ENCODE measurements at places on chromosomes 5 and 9. TPM values are rescaled to one million over a fixed set of nuclear protein-coding genes. Genes with fewer than 3 reads are reported as not detected.

- DNase-seq, result peak; percentile 12
- no peaks in the 10 kb centered on the region for H3K36me3 ChIP-seq
- H3K4me3 ChIP-seq, result no peak overlapping the region
- no peaks in the 10 kb centered on the region for H3K4me1 ChIP-seq
Measured at GRCh38 chr5:53170746-53171349, 61.3 kb upstream of the MOCS2 start.

DBH gene
- total RNA-seq, result not detected

GRCh38 chr9:3868466-3868865 lies 342.7 kb upstream of the RFX3 start:
- no peak overlapping the region for H3K4me3 ChIP-seq
- no peak overlapping the region for H3K27ac ChIP-seq
- no peak for DNase-seq
- no peaks in the 10 kb centered on the region for H3K4me1 ChIP-seq

SMIM33 gene
- 1.1 TPM for total RNA-seq

DNA sequence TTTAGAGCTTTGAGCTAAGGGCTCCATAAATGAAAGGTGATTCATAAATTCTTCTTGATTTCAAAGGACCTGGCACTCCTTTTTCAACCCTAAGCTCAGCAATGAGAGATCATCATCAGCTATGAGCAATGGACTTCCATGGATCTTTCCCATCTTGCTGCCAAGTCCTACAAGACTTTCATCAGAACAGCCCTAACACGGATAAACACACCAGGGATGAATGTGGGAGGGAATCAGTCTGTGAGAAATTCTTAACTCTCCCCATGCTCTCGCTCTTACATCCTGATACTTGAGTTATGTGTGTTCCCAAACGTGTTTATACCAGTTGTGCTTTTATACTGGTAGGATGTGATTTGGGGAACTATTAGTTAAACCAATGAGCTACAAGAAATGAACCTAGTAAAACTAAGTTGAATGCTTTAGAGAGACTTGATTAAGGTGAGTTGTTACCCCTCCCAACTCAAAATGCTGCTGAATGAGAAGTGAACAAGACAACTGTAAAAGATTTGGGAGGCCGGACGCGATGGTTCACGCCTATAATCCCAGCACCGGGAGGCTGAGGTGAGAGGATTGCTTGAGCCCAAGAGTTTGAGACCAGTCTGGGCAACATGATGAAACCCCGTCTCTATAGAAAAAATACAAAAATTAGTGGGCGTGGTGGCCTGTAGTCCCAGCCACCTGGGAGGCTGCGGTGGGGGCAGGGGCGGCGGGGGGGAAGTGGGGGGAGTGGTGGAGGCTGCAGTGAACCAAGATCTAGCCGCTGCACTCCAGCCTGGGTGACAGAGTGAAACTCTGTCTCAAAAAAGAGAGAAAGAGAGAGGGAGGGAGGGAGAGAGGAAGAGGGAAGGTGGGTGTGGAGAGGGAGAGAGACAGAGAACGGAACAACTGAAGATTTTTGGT lies 5.2 kb upstream of the RPL26L1 start:
- peaks cover 17% of the 10 kb centered on the region for H3K4me1 ChIP-seq
- no peak for DNase-seq
- H3K36me3 ChIP-seq, result no peaks in the 10 kb centered on the region

DNA sequence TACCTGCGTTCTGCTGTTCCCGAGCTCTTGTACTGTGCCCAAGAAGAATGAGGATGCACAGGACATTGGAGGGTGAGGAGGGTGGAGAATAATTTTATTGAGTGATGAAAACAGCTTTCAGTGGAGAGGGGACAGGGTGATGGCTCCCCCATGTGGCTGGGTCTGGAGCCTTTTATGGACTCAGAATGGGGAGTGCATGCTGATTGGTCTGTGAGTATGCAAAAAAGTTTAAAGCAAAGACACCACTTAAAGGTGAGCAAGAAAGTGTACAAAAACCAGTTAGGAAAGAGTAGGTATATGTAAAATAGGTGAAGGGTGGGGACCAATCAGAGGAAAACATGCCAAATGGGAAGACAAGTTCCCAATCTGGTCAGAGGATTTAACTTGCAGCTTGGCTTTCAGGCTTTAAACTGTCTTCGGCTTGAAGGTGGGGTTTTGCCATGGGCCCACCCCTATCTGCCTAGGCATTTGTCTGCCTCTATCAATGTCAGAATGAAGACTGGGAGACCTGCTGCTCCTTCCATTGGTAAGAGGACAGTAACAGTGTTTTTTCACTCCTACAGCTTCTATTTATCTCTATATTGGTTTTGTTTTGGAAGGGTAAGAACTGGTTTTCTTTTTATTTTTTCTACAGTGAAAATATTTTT lies 118.0 kb upstream of the RAI14 start:
- peaks cover 22% of the 10 kb centered on the region for H3K27me3 ChIP-seq
- H3K36me3 ChIP-seq, result no peaks in the 10 kb centered on the region

DNA sequence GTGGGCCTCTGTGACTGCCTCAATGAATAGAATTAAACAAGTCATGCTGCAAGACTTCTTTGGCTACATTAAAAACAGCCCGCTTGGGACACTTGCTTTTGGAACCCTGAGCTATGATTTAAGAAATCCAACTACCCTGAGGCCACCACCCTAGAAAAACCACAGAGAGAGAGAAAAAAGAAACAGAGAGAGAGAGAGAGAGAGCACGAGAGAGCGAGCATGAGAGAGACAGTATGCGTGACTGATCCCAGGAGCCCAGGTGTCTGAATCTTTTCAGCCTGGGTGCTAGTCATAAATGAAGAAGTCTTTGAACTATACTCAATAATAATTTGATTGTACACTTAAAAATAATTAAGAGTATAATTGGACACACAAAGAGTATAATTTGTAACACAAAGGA lies 123.1 kb upstream of the FREM1 start:
- no peaks in the 10 kb centered on the region for H3K36me3 ChIP-seq
- no peak overlapping the region for H3K4me3 ChIP-seq
- no peak overlapping the region for H3K27ac ChIP-seq
- H3K27me3 ChIP-seq, result no peaks in the 10 kb centered on the region
- H3K4me1 ChIP-seq, result no peaks in the 10 kb centered on the region
- DNase-seq, result no peak

- no peak overlapping the region for H3K4me3 ChIP-seq
- no peaks in the 10 kb centered on the region for H3K4me1 ChIP-seq
- H3K27ac ChIP-seq, result no peak overlapping the region
- H3K36me3 ChIP-seq, result no peaks in the 10 kb centered on the region
- no peaks in the 10 kb centered on the region for H3K27me3 ChIP-seq
Measured at GRCh38 chr9:137916540-137916939, 39.0 kb downstream of the CACNA1B start.

PCDH12 gene
- 0.73 TPM for total RNA-seq

FST gene
- not detected for total RNA-seq

PCDHGB3 gene
- not detected for total RNA-seq

DNA sequence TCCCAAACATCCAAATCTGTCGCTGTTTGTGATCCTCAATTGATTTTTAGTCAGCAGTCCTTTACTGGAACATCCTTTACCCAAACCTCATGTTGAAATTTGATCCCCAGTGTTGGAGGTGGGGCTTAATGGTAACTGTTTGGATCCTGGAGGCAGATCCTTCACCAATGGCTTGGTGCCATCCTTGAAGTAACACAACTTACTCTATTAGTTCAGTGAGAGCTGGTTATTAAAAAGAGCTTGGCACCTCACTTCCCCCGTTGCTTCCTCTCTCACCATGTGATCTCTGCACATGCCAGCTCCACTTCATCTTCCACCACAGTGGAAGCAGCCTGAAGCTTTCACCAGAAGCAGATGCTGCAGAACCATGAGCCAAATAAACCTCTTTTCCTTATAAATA lies 40.3 kb downstream of the DNAJB5 start:
- H3K36me3 ChIP-seq, result no peaks in the 10 kb centered on the region
- no peak for DNase-seq
- H3K27ac ChIP-seq, result no peak overlapping the region
- peaks cover 13% of the 10 kb centered on the region for H3K4me1 ChIP-seq
- H3K4me3 ChIP-seq, result no peak overlapping the region
- no peaks in the 10 kb centered on the region for H3K27me3 ChIP-seq

DNA sequence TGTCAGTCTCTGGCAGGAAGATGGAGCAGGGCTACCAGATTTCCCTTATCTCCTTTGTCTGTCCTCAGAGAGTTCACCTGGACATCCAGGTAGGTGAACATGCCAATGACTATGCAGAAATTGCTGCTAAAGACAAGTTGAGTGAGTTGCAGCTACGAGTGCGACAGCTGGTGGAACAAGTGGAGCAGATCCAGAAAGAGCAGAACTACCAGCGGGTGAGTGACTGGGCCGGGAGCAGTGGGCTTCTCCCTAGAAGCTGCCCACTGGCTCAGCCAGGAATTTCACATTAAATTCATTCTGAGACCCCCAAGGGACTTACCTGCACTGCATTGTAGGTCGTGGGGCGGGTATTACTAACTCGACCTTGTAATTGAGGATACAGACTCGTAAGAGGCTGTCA lies 2.1 kb downstream of the TMED9 start:
- peaks cover 39% of the 10 kb centered on the region for H3K36me3 ChIP-seq
- no peak for DNase-seq
- H3K4me3 ChIP-seq, result no peak overlapping the region
- H3K4me1 ChIP-seq, result peaks cover 33% of the 10 kb centered on the region

IL13 gene
- total RNA-seq, result 2.8 TPM

TLE4 gene
- total RNA-seq, result 38.0 TPM

DNA sequence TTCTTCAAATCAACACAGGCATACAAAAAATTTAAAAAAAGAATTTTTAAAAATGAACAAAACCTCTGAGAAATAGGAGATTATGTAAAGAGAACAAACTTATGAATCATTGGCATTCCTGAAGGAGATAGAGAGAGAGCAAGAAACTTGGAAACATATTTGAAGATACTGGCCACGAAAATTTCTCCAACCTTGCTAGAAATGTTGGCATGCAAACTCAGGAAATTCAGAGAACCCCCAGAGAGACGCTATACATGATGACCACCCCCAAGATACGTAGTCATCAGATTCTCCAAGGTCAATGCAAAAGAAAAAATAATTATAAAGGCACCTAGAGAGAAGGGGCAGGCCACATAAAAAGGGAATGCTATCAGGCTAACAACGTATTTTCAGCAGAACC lies 472.5 kb downstream of the MTRR start:
- no peaks in the 10 kb centered on the region for H3K27me3 ChIP-seq
- H3K4me1 ChIP-seq, result no peaks in the 10 kb centered on the region
- H3K36me3 ChIP-seq, result no peaks in the 10 kb centered on the region

GRCh38 chr5:136811086-136811485 lies 445.7 kb upstream of the TRPC7 start:
- no peaks in the 10 kb centered on the region for H3K27me3 ChIP-seq
- H3K4me3 ChIP-seq, result no peak overlapping the region
- no peaks in the 10 kb centered on the region for H3K36me3 ChIP-seq
- H3K4me1 ChIP-seq, result no peaks in the 10 kb centered on the region
- H3K27ac ChIP-seq, result no peak overlapping the region
